ENCODE measurements at places on chromosomes 11 and 22. TPM values are rescaled to one million over a fixed set of nuclear protein-coding genes. Genes with fewer than 3 reads are reported as not detected.

- no peak for DNase-seq
Observed at GRCh38 chr22:36184433-36185025, 17.1 kb downstream of the APOL4 start.

DNA sequence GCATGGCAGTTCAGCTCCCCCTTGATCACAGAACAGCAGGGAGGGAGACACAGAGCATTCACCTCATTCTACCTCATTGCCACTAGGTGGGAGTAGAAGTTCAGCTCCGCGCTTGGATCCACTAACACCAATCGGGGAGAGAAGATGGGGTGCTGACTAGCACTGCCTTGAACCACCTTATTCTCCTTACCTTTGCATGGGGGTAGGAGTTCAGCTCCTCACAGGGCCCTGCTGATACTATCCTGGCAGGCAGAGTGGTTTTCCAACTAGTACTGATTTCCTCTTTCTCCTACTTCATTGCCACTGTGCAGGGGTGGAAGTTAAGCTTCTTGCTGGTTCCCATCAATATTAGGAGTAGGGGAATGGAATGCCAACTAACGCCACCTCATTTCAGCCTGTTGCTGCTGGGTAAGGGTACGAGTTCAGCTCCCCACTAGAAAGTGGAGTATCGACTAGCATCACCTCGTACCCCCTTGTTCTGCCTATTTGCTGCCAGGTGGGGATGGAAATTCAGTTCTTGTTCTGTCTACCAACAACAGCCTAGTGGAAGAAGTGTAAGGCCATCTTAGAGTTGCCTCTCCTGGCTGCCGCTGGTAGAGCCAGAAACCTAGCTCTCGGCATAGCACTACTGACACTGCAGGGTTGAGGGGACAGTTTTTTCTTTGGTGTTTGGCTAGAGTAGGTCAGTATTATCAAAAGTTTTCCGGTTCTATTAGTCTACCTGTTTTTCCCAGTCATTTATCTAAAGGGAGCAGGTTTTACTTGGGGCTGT is 550.9 kb upstream of the CCDC90B start:
- DNase-seq, result no peak

- no peak for DNase-seq
Observed at GRCh38 chr11:2890466-2891294, 5.1 kb upstream of the CDKN1C start.

DNA sequence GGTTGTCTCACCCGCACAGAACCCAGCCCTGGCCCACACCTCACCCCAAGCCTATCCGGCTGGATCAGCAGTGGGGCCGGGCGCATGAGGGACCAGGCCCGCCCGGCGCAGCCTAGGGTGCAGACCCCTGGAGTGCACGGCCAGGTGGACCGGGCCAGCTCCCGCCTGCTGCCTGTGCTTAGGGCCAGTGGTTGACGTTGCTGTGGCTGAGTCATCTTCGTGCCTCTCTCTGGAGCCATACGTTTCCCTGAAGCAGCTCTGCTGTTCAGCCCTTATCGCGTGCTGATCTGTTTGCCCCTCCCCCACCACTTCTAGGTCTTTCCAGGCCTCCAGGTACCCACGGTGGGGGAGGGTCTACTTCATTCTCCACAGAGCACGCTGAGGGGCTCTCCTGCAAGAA is 39.5 kb downstream of the CDKN1C start:
- DNase-seq, result no peak

DNA sequence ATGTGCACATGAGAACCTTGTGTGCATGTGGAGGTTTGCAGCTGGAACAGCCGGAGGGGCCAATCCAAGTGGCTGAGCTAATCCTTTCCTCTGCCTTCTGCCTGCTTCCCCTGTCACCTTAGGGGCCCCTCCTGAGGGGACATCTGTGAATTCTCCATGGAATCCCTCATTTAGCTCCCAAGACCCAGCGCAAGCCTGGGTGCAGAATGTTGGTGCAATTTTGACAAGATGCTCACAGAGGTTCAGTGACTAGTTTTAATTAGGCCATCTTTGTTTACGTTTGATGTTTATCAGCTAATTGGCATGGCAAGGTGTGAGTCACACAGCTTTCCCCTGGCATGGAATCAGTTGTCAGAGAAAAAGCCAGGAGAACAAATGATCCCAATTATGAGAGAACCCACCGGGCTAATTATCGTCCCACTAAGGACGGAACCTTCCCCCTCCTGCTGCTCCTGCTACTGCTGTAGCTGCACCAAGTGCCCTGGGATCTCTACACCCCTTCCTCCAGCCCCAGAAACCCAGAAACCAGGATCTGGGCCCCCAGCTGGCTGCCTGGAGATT is 63.6 kb upstream of the PAX6 start:
- no peak for DNase-seq

GRCh38 chr11:99585606-99586005 is 564.9 kb downstream of the CNTN5 start:
- DNase-seq, result no peak

DNA sequence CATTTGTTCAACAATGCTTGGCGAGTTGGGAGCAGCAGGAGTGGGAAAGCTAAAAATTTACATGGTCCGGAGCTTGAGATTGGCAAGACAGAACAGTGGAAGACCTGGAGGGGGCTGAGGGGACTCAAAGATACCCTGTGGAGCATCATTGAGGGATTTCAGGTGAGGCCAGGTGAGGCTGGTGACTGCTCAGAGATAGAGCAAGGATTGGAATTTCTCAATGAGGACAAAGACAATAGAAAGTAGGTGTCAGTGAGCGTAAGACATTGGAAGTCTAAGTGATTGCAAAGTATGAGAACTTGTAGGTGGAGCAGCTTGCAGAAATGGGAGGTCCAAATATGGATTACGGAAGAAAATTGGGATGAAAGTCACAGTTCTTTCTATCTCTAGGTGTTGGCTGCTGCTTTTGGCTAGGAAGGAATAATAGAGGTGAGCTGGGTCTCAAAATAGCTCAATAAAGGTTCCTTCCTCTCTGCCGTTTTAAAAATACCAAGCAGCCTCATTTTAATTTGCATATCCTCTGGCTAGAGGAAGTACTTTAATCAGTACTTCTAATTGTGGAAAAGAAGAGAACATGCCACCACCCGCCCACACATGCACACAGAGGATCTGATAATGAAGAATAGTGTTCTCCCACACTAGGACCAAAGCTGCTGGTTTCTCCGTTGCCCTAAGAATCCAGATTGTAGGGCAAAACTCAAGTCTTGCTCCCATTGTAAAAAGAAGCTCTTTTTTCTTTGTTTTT is 41.8 kb upstream of the SORL1-AS1 start:
- no peak for DNase-seq

DNA sequence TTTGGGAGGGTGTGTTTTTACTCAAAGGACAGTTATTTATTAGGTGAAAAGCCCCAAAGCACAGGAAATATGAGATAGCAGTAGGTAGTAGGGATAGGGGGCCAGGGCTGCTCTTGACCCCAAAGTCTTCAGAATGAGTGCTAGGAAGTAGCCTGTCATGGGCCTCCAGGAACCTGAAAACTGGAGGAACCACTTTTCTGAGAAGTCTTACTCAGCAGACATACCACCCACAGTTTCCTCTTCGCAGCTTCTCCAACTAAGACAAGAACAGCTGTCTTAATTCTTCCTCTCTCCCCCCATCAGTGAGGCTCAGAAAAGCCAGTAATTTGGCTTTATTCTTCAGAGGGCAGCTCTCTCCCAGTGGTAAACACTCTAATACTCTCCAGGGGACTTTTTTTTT is 84.0 kb upstream of the CTSC start:
- no peak for DNase-seq

DNA sequence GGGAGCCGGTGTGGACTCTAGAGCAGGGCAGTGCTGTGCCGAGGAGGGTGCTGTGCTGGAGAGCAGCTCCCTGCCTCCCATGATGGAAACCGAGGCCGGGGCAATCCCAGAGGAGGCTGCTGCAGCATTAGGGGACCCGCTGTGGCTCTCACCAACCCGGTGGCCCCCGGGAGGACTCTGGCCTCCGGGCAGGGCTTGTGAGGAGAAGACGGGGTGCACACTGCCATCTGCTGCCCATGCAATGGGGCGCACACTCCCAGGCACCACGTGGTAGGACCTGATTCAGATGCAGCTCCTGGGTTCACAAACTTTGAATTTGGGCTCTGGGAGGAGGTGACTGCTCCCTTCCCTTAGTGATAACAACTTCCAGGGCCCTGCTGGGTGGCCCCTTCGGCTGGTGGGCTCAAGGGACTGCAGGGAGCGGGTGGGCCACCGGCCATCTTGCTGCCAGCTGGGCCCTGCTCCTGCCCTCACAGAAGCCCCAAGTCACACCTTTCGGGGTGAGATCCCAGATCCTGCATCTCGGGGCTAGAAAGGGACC is 93.8 kb upstream of the FGF3 start:
- DNase-seq, result no peak

DNA sequence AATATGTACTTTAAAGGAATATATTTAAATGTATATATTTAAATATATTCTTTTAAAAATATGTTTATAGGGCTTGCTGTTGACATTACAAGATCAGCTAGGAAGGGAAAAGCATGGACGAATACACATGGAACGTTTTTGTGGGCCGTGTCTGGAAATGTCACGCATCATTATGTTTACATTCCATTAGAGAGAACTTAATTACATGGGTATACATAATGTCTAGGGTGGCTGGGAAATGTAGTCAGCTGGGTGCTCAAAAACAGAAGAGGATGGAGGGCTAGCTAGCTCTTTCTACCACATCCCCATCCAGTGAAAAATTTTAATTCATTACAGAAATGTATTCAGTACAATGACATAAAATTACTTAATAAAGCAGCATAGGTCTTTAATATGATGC is 371.2 kb downstream of the DYNC2H1 start:
- no peak for DNase-seq

- DNase-seq, result no peak
Observed at GRCh38 chr11:119262668-119263351, 54.1 kb downstream of the MCAM start.

- no peak for DNase-seq
Observed at GRCh38 chr11:86120807-86121206, 51.9 kb upstream of the PICALM start.

- no peak for DNase-seq
Observed at GRCh38 chr11:11296434-11296833, 56.6 kb downstream of the CSNK2A3 start.

DNA sequence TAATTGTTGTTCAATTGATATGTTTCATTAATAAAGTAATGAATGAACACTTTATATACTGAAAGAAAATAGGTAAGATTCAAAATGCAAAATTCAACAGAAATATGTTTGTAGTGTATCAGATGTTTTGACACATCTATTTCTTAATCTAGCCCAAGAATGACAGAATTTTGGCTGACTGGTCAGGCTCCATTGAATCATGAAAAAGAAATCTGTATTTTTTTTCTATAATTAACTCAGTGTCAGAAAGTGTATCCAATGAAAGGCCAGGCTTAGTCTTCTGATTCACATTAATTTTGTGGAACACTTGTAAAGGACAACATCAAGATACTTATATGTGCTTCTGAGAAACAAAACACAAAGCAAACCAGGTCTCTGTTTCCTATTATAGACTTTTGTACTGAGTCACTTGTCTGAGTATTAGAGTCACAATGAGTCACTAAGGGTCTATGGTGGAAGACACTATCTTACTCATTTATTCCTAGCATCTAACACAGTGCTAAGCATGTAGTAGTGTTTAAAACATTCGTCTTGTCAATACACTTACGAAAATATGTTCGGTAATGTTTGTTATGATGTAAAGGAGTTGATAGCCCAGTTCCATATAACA is 297.7 kb upstream of the CCDC90B start:
- no peak for DNase-seq

GRCh38 chr11:46015941-46016340 is 93.5 kb downstream of the LARGE2 start:
- no peak for DNase-seq

- DNase-seq, result no peak
Observed at GRCh38 chr11:101470419-101470818, 113.4 kb downstream of the TRPC6 start.

DNA sequence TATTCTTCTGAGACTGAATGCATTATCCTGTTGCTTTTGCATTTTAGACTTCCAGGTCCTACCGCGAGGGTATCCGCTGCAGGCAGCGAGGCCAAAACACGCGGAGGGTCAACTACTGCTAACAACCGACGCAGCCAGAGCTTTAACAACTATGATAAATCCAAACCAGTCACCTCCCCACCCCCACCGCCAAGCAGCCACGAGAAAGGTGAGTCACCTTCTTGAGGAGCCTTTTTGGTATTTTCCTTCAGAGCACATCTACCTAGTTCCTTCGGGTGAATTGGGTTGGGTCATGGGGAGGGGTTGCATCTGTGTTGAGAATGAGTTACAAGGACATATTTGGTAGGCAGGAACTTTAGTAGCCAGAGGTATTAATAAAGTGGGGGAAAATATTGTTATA is 179.8 kb downstream of the NAV2 start:
- DNase-seq, result no peak

DNA sequence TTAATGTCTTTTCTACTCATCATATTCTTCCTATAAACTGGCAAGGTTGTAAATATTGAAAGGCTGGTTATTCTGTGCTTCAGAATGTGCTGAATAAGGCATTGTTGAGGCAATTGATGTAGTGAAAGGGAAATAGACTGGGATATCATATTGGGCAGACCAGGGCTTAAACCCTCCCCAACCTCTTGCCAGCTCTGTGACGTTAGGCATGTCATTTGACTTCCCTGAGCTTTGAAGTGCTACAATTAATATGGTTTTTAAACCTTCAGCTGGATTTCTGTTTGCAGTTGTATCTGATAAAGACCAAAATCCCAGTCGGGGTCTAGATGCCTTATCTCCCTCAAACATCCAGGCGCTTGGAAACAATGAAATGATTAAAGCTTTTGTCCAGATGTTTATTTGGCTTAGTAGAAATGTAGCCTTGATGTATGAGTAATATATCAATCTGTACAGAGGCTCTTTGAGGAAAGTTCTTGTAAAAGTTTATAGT is 208.1 kb downstream of the DBX1 start:
- no peak for DNase-seq

Gene CCDC87
- total RNA-seq, result 0.45 TPM

Gene NPAS4
- 2.9 TPM for total RNA-seq

Gene FAM180B
- not detected for total RNA-seq

Gene BATF2
- 2.7 TPM for total RNA-seq

Gene ME3
- total RNA-seq, result 50.1 TPM

Gene OR8A1
- not detected for total RNA-seq

Gene MIOX
- total RNA-seq, result not detected

Measured in esophagus muscularis mucosa (tissue), 4 donors.